Activated T-helper 1 cell treated with anti-CD3 and anti-CD28 coated beads, Interleukin-2, amount 50 U/mL, for 16 hours (primary cell): ENCODE measurements at places on chromosomes 1 and 21.

GRCh38 chr1:156910309-156910782, 10.1 kb upstream of the LRRC71 start:
- peak; percentile 47 for DNase-seq

GRCh38 chr1:29747196-29747595, 510.9 kb downstream of the PTPRU start:
- DNase-seq, result no peak

- DNase-seq, result no peak
These were observed 131.3 kb downstream of the PATJ start for GRCh38 chr1:61873581-61873980.

- DNase-seq, result no peak
These were observed 59.2 kb downstream of the PBX1 start for GRCh38 chr1:164618202-164618564.

GRCh38 chr1:76868154-76868882, 1.0 kb downstream of the ST6GALNAC5 start:
- DNase-seq, result no peak

GRCh38 chr1:6412896-6413295, 6.8 kb downstream of the HES2 start:
- DNase-seq, result no peak

- DNase-seq, result no peak
These were observed 47.8 kb upstream of the PBX1 start for GRCh38 chr1:164511001-164511705.

- no peak for DNase-seq
These were observed 2.2 kb downstream of the FOXD2 start for GRCh38 chr1:47439819-47440598.

DNA sequence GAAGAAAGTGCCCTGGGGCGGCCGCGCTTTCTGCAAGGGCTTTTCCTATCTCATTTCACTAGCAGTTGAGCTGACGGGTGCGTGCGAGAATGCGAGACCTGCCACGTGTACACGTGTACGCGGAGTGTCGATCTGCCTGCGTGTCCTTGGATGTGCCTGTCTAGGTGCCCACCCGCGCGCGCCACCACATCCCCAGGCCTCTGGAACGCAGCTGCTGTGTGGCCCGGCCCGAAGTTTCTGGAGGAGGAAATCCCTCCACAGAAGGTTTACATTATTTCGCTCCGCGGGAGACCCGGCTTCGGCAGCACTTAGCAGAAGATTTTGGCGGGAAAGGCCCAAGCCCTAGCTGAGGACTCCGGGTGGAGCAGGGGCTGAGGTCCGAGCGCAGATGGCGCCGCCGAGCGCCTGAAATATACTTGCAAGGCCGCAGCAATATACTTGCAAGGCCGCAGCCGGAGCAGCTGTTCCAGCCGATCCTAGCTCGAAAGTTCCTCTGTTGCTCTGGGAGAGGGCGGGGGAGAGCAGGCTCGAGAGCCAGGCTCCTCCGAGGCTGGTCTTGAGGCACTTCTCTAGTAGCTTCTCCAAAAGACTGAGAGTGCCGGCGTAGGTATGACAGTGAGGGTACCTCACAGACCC, 3.9 kb downstream of the TBX15 start:
- no peak for DNase-seq

DNA sequence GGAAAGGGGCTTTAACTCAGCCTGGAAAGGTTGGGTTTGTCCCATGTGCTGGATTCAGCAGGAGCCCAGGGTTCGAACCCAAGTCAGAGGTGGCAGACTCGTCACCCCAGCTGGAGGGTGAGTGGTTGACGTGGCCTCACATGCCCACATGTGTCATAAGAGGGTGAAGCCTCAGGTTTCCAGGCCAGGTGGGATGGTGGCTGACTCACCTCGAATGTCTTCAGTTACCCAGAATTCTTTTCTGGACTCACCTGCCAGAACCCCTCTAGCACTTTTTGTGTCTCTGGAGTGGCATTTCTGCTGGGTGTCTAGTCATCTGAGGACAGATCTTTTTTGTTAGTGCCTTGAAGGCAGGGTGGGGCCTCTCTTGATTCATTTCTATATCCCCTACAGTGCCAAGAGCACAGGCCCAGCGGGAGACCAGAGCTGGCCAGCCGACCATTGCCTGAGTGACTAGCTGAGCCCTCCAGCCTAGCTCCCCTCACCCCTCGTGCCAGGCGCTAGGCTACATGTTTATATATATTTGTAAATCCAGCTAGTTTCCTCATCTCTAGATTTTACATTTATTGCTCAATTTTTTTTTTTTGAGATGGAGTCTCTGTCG, 28.1 kb downstream of the IL6R start:
- no peak for DNase-seq

- no peak for DNase-seq
These were observed 177.9 kb downstream of the NR5A2 start for GRCh38 chr1:200205216-200205995.

DNA sequence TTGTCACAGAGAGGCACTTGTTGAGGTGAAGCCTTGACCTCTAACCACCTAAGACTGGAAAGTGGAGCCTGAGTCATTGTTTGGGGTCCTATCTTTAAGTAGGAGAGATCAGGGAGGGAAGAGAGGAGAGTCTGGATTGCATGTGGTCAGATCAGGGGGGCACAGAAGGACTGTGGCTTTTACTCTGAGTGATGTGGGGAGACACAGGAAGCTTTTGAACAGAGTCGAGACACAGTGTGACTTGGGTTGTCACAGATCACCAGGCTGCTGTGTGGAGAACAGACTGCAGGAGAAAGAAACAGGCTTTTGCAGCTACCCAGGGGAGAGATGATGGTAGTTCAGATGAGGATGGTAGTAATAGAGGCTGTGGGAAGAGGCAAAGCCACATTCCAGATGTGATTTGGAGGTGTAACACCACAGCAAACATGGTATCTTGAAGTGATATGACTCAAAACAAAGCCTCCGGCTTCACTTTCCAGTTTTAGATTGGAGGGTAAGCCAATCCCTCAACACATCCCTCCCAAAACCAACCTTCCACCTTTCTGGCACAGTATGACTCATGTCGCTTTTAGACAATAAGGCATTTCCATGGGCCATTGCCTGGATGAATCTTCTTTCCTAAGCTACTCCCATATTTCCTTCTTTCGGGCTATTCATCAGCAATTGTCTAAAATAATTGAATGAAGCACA, 125.8 kb upstream of the SLC44A3 start:
- DNase-seq, result no peak

DNA sequence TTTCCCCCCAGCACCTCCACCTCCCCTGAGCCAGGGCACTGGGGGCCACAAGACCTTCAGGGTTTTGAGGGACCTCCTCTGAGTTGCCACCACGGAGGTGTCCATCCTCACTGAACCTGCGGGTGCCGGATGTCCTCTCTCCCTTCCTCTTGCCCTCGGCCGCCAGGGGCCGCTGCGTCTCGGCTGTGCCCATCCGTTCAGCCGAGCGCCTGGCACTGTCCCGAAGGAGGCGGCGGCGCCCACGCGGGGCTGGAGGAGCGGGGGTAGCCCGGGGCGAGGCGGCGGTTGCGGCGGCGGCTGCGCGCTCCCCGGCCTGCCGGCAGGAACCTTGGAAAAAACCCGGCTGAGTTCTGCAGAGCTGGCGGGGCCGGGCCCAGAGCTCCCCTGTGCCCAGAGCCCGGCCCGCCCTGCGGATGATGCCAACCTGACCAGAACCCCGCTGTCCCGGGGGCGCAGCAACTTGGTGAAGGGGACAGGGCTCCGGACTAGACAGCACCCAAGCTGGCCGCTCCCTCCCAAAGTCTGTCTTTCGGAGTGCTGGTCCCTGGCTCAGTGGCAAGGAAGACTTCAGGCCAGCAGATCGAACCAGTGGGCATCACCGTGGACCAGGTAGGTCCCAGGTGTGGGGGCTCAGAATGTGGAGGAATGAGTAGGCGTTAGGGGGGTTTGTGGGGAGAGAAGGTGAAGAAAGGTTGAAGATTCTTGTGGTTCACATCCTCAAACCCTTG, 3.7 kb upstream of the PPM1J start:
- DNase-seq, result peak; percentile 58

DNA sequence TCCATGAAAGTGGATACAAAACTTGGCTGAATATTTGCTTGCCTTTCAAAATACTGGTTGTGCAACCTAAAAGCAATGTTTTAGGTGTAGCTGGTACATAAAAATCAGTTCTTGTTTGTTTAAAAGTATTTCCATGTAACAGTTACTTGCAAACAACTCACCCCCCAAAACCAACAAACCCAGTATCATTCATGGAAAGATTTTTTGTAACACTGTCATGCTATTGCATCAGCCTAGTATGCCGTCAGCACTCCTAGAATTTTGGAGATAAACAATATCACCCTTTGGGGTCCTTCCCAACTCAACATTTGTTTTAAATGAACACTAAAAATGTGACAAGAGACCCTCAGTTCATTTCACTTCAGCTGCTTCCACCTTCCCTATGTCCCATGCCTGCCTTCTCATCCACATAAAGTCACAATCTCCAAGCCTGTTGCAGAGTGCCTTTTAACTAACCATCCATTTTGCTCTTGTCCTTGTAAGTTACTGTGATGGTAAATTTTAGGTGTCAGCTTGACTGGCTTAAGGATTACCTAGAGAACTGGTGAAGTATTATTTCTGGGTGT, 425.3 kb downstream of the DUSP10 start:
- no peak for DNase-seq

DNA sequence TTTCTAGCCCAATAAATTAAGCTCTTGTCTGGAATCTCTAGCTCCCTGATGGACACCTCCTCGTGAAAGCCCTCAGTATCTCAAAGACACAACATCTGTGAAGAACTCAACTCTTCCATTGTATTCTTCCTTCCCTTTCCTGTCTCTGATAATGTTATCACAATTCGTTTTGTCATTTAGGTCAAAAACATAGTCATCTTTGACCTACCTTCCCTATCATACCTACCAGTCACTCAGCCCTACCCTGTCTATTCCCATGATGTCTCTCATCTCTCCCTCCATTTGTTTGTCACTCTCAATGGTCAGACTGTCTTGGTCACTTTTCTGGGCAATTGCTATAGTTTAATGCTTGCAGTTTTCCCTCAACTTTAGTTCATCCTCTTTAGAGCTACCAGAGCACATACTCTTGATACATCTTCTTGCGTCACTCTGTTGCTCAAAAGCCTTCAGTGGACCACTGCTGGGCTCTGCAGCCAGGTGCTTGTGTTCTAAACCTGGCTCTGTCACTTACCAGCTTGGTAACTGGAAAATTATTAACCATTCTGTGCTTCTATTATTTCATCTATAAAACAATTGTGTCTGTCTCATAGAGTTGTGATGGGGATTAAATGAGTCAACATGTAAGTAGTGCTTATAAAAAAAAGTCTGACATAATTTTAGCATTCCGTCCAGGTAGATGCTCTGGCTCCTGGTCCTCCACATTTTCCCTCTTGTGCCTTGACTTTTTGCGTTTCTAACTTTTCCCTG, 39.6 kb downstream of the DDR2 start:
- no peak for DNase-seq

DNA sequence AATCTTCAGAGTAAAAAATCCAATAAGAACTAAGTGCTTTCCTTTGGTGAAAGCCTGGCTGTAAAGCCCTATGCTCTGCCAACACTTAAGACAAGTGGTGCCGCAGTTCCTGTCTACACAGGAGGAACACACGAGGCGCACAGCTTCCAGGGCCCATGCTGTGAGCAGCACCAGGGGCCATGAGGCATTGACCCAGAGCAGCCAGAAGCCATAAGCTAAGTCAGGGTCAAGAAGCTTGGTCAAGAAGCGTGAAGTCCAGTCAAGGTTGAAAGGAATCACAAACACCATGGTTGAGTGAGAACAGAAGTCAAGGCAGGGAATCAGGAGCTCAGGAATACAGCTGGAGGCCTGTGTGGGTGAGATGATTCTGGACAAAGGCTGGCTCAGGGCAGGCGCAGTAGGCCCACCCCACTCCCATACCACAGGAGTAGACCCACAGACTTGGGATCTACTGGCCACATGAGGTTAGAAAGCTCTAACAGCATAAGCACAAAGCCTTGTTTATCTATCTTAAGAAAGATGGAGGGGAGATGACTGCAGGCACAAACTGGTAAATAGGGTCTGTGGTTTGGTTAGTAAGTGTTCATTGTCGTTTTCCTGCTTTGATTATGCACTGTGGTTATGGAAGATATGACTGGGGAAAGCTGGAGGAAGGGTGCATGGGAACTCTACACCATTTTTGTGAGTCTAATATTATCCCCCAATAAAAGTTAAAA, 42.9 kb upstream of the RCAN3 start:
- no peak for DNase-seq

DNA sequence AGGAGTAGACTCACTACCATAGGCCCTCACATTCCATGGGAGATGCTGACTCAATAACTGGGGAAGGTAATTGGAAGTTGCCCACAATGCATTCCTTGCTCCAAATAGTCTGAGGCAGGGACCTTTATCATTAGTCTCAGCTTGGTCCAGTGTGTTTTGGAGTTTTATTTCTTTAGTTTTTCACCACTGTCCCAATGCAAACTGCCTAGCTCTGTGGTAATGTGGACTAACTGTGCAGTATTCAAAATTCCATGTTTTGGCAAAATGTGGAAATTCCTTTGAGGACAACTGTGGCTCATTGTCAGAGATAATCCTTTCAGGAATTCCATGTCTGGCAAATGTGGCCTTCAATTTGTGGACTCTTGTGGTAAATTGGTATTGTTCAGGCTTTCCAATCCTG, 78.1 kb upstream of the PAPPA2 start:
- no peak for DNase-seq

- no peak for DNase-seq
These were observed 1272.7 kb downstream of the KCNT2 start for GRCh38 chr1:195335541-195335940.
